IPS DF 6.9 (cell line): ENCODE measurements at places on chromosomes 3 and 15.

DNA sequence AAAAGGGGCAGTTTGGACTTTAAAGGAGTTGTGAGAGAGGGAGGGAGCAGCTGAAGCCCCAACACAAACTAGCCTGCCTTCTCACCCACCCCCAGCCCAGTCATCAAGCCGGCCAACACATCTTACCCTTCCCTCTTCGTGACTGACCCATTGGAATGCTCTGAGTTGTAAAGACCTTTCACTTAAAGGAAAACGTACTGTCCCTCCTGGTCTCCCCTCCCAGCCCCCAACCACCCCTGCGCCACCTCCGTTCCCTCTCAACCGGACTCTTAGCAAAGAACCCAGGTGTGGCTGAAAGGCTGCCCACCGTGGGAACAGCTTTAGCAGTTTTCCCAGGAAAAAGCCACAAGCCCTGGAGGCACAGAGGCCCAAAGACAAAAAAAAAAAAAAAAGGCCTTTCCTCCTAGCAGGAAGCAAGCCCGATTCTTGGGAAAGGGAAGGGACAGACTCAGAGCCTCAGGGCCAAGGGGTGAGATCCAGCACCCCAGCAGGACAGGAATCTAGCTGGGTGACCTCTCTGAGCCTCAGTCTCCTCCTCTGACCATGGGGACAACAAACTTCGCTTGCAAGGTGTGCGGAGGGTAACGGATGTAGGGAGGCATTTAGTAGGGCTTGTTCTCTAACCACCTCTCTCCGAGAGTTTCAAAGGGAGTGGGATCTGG, 2.4 kb downstream of the CYP11A1 start:
- no peaks in the 10 kb centered on the region for H3K36me3 ChIP-seq
- no peak overlapping the region for H3K27ac ChIP-seq
- DNase-seq, result no peak
- no peaks in the 10 kb centered on the region for H3K27me3 ChIP-seq
- H3K4me1 ChIP-seq, result peaks cover 3% of the 10 kb centered on the region

- no peak overlapping the region for H3K4me3 ChIP-seq
- no peaks in the 10 kb centered on the region for H3K27me3 ChIP-seq
- H3K36me3 ChIP-seq, result no peaks in the 10 kb centered on the region
- no peak for DNase-seq
- no peak overlapping the region for H3K27ac ChIP-seq
Measured at GRCh38 chr15:38549222-38549621, 15.4 kb downstream of the RASGRP1 start.

DNA sequence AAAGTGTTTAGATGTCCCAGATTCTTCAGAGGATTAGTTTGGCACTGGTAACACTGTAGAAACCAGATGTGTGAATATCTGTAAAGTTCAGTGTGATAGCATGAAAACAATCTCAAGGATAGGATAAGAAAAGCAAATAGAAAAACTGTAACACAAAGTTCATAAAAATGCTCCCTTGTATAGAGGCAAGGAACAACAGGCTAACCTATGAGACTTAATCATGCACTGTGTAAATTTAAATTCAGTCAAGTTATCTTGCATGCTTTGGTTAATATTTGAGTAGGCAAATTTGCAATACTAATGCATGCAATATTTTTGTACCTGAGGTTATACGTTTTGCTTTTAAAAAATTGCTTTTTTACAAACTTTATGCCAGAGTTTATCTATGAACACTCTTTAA, 144.4 kb downstream of the USP13 start:
- H3K4me1 ChIP-seq, result no peaks in the 10 kb centered on the region
- H3K4me3 ChIP-seq, result no peak overlapping the region
- no peak for DNase-seq
- no peaks in the 10 kb centered on the region for H3K36me3 ChIP-seq
- H3K27ac ChIP-seq, result no peak overlapping the region
- H3K27me3 ChIP-seq, result no peaks in the 10 kb centered on the region

DNA sequence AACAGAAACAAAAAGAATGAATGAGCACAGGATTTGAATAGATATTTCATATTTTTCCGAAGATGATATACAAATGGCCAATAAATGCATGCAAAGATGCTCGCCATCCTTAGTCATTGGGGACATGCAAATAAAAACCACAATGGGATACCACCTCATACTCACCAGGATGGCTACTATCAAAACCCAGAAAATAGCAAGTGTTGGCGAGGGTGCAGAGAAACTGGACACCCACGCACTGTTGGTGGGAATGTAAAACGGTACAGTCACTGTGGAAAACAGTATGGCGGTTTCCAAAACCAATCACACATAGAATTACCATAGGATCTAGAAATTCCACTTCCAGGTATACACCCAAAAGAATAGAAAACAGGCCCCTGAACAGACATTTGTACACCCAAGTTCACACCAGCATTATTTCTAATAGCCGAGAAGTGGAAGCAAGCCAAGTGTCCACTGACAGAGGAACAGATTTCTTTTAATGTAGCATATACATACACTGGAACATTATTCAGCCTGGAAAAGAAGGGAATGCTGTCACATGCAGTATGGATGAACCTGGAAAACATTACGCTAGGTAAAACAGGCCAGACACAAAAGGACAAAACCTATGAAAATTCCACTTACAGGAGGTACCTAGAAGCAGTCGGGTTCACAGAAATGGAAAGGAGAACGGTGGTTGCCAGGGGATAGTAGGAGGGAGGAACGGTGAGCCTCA, 3.6 kb downstream of the RNF168 start:
- no peaks in the 10 kb centered on the region for H3K36me3 ChIP-seq
- H3K4me3 ChIP-seq, result peak overlapping the region; percentile 50; the same call in 1 of the 2 replicates
- no peaks in the 10 kb centered on the region for H3K27me3 ChIP-seq
- H3K27ac ChIP-seq, result no peak overlapping the region

- peaks cover 21% of the 10 kb centered on the region for H3K27me3 ChIP-seq
- DNase-seq, result no peak
- peaks cover 1% of the 10 kb centered on the region; the same call in 1 of the 2 replicates for H3K4me1 ChIP-seq
- no peak within 1 kb of the TSS for H3K27ac ChIP-seq
- H3K4me3 ChIP-seq, result peak within 1 kb of the TSS; percentile 77
Measured at GRCh38 chr15:48645558-48646330, at the start of gene FBN1. Gene FBN1 (minus strand): TSS chr15:48645709. CDS start chr15:48644769, 940 bp downstream.

DNA sequence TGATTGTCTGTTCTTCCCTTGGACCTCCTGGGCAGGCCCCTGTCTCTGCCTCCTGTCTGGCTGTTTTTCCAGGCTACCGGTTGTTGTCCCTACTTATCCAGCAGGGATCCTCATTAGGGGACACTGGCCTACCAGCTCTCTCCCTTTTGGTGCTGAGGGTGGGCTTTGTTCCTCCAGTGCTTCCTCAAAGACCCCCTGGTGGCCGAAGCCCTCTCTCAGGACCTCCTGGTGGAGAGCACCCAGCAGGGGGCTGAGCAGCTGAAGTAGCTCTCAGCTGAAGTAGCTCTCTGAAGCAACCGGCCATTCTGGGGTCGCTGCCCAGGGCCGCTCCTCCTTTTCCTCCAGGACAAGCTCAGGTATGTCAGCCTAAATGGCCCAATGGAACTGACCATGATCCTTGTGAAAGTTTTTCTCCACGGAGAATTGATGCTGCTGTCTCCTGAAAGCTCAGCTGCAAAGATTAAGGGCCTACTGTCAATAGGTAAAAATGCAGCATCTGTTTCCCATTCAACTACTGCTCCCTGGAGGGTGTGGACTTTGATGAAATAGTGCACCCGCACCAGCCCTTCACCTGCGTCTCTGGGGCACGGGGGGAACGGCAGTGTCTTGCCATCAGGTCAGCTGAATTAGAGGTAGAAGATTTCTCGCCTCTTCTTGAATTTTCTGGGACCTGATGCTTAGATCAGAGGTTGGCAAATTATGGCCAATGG, 27.6 kb downstream of the ARNT2 start:
- H3K27ac ChIP-seq, result no peak overlapping the region
- no peaks in the 10 kb centered on the region for H3K27me3 ChIP-seq
- H3K4me3 ChIP-seq, result no peak overlapping the region
- DNase-seq, result no peak
- no peaks in the 10 kb centered on the region for H3K4me1 ChIP-seq
- H3K36me3 ChIP-seq, result no peaks in the 10 kb centered on the region

DNA sequence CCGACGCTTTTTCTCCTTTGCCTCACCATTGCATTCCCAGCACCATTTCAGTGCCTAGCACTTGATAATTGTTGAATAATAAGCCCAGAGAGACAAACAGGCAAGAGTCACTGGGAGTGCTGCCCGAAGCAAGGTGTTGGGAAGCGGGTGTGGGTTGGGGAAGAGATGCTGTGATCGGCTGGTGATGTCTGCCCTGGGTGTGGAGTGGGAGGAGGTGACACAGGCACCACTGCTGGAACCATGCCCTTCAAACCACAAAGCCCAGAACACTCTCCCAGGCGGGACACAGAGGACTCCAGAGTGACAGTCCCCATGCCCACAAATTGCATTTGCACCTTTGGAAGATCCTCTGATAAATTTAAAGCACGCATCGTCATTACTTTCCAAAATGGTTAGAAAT, 148.2 kb downstream of the CHSY1 start:
- no peaks in the 10 kb centered on the region; the same call in 1 of the 2 replicates for H3K4me1 ChIP-seq
- no peak overlapping the region for H3K27ac ChIP-seq
- H3K4me3 ChIP-seq, result no peak overlapping the region
- H3K27me3 ChIP-seq, result no peaks in the 10 kb centered on the region

- peaks cover 13% of the 10 kb centered on the region for H3K36me3 ChIP-seq
- H3K27me3 ChIP-seq, result no peaks in the 10 kb centered on the region
- DNase-seq, result no peak
- no peak overlapping the region for H3K27ac ChIP-seq
- H3K4me3 ChIP-seq, result no peak overlapping the region
- no peaks in the 10 kb centered on the region for H3K4me1 ChIP-seq
Measured at GRCh38 chr15:74027688-74028087, 33.2 kb downstream of the PML start.

DNA sequence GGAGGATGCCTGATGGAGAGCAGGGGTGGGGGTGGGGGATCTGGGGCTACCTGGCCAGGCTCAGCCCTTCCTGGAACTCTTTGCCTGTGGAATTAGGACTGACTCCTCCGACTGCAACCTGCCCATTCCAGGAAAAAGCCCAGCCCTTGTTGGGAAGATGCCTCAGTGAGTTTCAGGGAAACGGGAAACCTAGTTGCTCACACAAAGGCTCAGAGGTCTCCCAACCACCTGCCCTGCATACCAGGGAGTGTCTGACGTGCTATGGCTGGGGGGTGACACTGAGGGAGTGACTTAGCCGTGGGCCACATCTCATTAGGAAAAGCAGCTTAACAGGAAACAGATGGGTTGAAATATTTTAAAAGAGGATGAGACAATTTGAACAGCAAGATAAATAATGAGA, 27.9 kb downstream of the CYP8B1 start:
- peaks cover 5% of the 10 kb centered on the region; the same call in 1 of the 2 replicates for H3K4me1 ChIP-seq
- H3K36me3 ChIP-seq, result no peaks in the 10 kb centered on the region
- H3K4me3 ChIP-seq, result no peak overlapping the region
- no peak overlapping the region for H3K27ac ChIP-seq

DNA sequence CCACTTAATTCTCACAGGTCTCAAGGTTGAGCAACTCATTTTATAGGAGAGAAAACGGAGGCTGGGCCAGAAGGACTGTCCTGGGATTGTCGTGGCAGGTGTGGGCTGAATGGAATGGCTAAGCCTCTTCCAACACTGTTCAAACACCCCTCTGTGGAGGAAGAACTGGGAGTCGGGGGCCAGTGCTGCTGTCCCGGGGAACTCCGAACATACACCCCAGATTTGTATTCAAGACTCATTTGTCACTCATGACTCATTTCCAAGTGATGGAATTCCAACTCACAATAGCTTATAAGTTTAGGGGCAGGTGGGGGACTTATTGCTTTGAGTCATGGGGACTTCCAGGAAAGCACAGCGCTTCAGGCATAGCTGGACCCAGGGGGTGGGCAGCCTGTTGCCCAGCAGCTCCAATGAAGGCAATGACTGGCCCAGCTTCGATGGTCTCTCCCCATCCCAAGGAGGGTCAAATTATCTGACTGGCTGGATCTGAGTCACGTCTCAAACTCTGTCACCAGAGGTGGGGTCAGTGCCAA, 72.5 kb downstream of the TM2D3 start:
- no peaks in the 10 kb centered on the region for H3K36me3 ChIP-seq
- no peak overlapping the region for H3K27ac ChIP-seq
- H3K4me3 ChIP-seq, result no peak overlapping the region
- no peaks in the 10 kb centered on the region for H3K27me3 ChIP-seq
- no peaks in the 10 kb centered on the region for H3K4me1 ChIP-seq
- DNase-seq, result no peak

DNA sequence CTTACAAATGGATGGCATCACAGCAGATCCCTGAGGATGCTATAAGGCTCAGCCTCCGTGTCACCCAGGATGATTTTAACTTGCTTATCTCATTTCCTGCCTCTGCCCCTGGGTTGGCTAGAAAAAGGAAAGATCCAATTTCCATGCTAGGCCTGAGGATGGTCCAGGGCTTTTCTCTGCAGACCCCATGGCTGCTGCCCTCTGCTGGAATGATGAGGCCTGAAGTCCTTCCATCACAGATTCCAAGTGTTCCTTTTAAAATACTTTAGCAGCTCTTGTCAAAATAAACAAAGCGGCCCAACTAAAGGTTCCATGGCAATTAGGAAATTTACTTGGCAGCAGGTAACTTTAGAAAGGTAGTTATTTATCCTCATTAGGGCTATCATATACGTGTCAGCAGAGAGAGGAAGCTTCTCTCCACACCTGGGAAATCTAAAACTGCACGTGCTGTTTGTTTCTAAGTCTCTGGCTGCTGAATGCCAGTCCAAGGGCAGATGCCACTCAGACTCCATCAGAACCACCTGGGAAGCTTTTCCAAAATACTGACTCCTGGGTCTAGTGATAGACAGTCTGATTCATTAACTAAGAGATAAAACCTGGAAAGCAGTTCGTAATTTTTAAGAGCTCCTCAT, 401.9 kb upstream of the IL12A start:
- DNase-seq, result peak; percentile 41
- no peaks in the 10 kb centered on the region for H3K36me3 ChIP-seq
- no peak overlapping the region for H3K27ac ChIP-seq

DNA sequence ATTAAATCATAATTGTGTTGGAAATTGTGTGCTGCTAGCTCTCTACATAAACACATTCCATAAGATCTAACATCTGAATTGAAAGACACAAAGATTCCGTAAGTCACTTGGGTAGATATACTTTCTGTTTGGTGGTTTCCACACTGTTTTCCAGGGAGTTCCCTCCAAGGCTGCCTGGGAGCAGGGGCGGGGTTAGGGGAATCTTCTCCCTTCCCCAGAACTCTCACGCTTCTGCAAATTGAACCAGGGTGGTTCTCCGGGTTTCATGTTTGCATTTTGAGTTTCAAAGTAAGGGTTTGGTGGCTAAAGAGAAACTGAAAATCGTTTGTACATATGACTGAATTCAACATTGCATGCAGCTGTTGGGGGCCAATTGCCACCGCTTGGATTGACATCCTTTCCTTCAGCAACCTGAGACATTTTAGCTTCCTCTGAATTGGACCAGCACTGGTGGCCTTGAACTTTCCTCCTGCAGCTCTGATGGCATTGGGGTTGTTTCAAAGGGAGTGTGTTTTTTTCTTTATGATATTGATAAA, 192.7 kb upstream of the FEZF2 start:
- H3K4me1 ChIP-seq, result no peaks in the 10 kb centered on the region
- no peaks in the 10 kb centered on the region for H3K27me3 ChIP-seq
- no peaks in the 10 kb centered on the region for H3K36me3 ChIP-seq
- no peak overlapping the region for H3K27ac ChIP-seq
- no peak overlapping the region for H3K4me3 ChIP-seq
- no peak for DNase-seq
